ENCODE measurements at places on chromosomes 2 and 18.
A peak's percentile ranks its signal among the peaks of the same experiment; 100 is the strongest.

- DNase-seq = no peak
Observed at GRCh38 chr2:222677981-222678380, 6.5 kb downstream of the MOGAT1 start.

DNA sequence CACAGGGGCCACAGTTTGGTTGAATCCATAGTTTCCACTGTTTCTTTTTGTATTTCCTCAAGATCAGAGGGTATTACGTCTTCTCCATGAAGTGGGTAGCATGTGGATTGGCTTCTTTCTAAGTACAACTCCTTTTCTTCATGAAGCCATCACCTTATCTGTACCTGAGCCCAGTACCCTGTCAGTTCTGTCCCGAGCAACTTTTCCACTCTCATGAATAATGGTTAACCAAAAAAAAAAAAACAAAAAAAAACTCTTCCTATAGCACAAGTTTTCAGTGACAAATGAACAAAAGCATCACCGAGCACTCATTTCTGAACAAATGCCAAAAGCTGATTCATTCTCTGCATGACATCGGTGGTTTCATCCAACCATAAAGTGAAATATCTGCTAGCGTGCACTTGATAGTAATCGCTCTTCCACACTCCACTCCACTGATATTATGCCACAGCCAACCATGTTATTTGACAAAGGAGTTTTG is 53.0 kb upstream of the CCDC150 start:
- no peak for DNase-seq

GRCh38 chr2:44708661-44709000 is 232.9 kb upstream of the SIX3 start:
- no peak for DNase-seq

GRCh38 chr2:151289972-151290866 is 751 bp upstream of the NMI start:
- DNase-seq = no peak

DNA sequence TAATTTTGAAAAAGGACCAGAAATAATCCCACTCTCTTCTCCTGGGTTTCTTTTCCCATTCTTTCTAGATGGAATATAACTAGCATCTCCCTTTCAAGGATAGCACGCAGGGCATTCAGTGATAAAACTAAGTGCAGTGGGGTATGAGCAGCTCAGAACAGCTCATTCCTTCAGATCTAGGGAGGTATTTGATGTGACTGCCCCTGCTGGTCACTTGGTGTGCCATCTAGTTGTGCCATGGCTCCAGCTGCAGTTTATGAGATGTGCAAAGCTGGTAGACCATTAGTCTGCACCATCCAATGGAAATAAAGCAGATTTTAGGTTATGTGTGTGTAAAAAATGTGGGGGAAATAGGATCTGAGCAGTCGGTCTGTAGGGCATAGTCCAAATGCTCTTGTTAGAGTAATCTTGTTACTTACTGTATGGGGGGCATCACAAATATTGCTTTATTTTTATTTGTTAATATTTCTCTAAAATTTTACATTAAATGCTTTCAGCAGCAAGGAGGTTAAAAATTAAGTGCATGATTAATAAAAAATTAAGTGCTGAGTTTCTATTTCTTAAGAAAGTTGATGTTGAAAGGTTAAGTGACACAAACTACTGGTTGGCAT is 38.9 kb downstream of the CTAGE1 start:
- no peak for DNase-seq

DNA sequence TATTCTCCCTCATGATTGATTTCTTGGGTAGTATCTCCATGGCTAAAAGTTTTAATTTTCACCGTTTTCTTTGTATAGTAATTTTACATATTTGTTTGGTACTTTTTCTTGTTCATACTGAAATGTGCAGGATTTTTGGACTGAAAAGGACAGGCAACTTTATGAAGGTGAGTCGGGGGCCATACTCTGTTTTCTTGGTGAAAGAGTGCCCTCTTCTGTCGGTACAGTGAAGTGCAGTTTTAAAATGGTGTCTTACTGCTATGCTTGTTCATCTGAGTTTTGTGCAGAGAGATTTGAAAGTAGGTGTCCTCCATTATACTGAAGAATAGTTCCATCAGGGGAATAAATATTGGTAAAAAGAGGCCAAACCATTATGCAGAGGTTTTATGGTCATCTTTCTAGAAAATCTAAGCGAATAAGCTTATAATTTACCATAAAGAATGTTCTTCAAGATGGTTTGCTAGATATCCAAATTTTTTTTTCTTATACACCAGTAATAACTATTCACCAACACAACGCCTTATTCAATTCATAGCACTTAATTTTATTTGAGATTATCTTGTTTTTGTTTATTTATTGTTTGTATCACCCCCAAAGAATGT is 8.7 kb upstream of the SERPINB13 start:
- peak; percentile 17 for DNase-seq

DNA sequence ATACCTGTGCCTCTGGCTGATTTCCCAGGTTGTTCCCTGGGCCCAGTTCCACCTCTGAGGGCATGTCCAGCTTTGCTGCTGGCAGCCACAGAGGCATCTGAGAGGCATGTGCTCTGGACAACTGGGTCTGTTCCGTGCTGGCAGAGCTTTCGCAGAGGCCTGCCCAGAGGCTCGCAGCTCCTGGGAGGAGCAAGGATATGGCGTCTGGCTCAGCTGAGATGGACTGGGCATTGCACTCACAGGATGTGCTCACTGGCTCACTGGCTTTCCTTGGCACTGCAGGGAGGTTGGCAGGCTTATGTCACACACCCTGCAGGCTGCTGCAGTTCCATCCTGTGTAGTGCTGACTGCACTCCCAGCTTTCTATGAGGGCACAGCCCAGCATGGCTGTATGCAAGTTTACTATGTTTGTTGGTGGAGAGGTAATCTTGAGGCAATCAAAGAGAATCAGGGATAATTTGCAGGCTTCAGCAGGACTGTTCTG is 172.3 kb downstream of the PRKCE start:
- DNase-seq = no peak

- no peak for DNase-seq
Observed at GRCh38 chr2:209322905-209323512, 100.8 kb upstream of the MAP2 start.

GRCh38 chr2:170950221-170950761 is 21.2 kb downstream of the GORASP2 start:
- DNase-seq = no peak

GRCh38 chr2:37506407-37507050 is 162.1 kb downstream of the QPCT start:
- DNase-seq = no peak

- no peak for DNase-seq
Observed at GRCh38 chr2:46091004-46091403, 206.2 kb upstream of the EPAS1 start.

DNA sequence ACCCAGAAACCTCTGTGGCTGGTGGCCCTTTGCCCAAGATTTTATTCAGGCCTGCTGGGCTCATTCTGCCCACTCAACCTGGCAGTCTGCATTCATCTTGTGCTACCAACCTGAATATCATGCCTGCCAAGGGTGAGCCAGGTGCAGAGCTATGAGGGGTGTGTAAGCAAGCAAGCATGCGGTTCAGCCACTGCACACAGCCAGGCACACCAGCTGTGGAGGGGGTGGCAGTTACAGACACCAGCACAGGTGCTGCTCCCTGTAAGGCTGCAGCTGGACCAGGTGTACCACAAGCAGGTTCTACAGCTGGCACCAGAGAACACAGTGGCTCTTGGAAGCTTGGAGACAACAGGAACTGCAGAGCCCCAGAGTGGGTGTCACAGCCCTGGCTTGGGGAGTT is 633.2 kb downstream of the FBXO15 start:
- DNase-seq = no peak

DNA sequence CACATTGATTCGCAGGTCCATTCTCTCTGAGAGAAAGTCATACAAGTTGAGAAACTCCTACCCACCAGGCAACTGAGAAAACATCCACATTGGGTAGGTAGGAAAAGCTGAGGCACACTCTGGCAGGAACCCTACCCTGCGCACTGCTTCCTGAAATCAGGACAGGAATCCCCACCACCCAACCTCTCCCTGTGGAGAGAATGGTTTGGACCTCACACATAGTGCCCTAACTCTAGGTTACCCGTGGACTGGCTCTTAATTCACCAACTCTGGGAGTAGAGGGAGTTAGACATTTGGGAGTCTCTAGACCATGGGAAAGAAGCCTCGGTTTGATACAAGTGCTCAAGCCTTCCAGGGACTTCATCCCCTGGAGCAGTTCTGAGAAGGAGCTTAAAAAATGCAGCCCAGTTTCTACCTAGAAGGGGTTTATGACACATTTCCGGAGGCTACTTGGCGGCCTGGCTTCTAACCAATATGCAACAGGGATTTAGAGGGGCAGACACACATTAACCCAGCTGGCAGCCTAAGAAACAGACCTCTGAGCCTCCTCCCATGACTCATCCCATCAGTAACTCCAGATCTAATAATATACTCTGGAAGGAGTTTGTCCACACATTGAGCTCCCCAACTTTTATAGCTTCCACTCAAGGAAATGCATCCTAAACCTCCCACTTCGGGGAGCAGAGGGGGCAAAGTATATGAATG is 136.7 kb downstream of the EML6 start:
- DNase-seq = no peak

GRCh38 chr2:209762563-209762962 is 9.1 kb upstream of the UNC80 start:
- no peak for DNase-seq

DNA sequence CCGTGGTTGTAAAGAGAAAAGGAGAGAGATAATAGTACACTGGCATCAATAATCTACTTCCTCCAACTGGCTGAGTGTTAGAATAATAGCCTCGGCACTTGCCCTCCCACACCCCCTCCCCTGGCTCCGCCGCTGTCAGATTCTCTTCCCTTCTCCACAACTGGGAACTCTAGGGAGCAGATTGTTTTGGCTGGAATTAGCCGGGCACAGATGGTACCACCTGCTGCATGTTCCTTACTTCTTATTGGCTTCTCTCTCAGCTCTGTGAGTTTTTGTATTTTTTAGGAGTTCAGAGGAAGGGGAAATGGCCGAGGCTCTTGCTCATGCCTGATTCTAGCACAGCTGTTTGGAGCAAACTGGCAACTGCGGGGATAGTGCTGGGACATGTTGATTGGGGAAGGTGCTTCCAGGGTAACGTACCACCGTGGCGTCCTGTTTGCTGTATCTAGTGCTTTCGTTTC is 140.0 kb downstream of the ZEB2 start:
- no peak for DNase-seq

- DNase-seq = no peak
Observed at GRCh38 chr2:168526641-168527040, 70.6 kb downstream of the CERS6 start.

GRCh38 chr18:58511897-58512581 is 116.9 kb downstream of the ALPK2 start:
- no peak for DNase-seq

GRCh38 chr18:60506190-60506589 is 133.6 kb upstream of the MC4R start:
- DNase-seq = no peak

DNA sequence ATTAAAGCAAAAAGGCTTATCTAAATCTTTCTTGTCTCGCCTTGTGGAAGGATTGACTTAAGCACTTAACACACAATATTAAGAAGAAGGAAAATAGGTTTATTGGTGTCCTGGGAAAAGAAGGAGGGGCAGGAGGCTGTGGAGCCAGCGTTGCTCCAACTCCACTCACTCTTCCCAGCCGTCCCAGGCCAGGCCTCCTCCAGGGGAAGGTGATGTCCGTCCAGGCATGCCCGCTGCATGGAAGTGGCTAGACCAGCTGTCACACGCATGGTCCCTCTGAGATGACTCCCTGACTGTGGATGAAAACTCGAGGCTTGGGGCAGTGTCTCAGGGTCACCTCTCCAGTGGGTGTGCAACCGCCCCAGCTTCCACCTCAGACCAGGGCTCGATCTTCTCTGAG is 281.1 kb downstream of the GALR1 start:
- no peak for DNase-seq

DNA sequence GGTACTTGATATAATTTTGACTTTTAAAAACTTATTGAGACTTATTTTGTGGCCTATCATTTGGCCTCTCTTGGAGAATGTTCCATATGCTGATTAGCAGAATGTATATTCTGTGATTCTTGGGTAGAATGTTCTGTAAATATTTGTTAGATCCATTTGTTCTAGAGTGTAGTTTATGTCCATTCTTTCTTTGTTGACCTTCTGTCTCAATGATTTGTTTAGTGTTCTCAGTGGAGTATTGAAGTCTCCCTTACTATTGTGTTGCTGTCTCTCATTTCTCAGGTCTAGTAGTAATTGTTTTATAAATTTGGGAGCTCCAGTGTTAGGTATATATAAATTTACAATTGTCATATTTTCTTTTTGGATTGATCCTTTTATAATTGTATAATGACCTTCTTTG is 349.6 kb upstream of the CWC22 start:
- DNase-seq = no peak

- DNase-seq = no peak
Observed at GRCh38 chr18:67261931-67262552, 254.5 kb downstream of the DSEL start.

All from Panc1 (cell line).